T-helper 2 cell (primary cell): ENCODE measurements at places on chromosomes 3 and 15.

- DNase-seq: no peak
These were observed 15.5 kb downstream of the GLDN start for GRCh38 chr15:51356983-51357382.

DNA sequence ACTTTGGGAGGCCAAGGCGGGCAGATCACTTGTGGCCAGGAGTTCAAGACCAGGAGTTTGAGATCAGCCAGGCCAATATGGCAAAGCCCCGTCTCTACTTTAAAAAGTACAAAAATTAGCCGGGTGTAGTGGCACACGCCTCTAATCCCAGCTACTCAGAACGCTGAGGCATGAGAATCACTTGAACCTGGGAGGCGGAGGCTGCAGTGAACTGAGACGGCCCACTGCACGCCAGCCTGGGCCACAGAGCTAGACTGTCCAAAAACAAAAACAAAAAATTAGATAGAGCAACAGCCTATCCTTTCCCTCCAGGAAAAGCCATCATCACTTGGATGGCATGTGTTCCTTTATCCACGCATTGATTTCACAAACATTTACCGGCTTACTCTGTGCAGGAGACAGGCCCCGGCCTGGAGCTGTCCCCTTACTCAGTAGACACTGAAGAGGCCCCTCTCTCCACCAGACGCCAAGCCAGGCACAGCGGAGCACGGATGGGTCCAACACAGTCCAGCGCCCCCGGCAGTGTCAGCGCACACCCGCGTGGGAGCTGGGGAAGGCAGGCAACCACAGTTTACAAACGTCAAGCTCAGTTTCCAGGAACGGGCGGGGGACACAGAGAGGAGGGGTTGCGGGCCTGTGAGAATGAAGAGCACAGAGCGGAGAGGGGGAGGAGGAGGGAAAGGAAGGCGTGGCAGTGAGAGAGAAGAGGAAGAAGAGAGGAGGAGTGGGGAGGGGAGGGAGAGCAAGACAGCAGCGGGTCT is 3.1 kb downstream of the GP5 start:
- DNase-seq: peak; percentile 81

GRCh38 chr15:52527911-52528563 is 643 bp downstream of the MYO5A start:
- no peak for DNase-seq

GRCh38 chr3:156837115-156837514 is 11.0 kb downstream of the LEKR1 start:
- no peak for DNase-seq

DNA sequence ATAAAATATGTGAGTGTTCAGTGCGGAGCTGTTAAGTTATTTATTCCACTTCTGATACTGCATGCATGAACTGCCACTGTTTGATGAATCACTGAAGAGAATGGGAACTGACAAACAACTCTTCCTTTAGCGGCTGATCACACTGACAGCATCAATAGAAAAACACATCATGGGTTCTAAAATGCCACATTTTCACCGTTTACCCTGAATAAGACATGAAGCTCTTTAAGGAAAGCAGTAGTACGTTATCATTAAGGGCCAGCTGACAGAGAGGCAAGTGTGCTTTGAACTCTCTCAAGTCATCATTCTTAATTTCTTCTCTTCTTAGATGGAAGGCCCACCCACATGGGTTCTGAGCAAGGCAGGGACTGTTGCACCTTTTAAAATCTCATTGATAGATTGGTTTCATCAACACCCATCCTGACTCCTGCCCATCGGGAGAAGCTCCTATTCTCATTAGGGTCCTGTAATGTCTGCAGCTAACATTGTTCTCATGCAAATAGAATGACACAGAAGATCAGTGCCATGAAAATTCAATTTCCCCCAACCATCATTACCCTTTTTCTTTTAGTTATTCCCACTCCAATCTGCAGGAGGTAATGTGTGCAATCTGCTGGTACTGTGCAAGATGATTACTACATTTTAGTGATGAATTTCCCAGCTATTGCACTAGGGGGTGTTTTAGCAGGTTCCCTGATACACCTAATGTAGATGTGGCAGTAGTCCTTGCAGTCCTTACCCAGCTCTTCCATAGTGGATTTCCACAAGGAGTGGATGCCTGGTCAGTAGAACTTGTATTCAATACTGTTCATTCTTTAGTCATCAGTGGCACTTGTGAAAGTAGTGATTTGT is 119.1 kb downstream of the ROBO2 start:
- DNase-seq: no peak

- peak; percentile 83 for DNase-seq
These were observed 68.9 kb downstream of the SMAD3 start for GRCh38 chr15:67134067-67134838.

GRCh38 chr3:4600493-4600892 is 107.3 kb downstream of the ITPR1 start:
- no peak for DNase-seq

DNA sequence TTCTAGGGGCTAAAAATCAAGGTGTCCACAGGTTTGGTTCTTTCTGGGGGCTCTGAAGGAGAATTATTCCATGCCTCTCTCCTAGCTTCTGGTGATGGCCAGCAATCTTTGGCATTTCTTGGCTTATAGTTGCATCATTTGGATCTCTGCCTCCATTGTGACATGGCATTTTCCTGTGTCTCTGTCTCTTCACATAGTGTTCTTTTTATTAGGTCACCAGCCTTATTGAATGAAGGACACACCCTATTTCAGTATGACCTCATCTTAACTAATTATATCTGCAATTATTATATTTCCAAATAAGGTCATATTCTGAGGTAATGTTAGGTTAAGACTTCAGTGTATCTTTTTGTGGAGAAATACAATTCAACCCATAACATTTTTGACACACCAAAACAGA is 3.2 kb upstream of the GBE1 start:
- DNase-seq: no peak

- no peak for DNase-seq
These were observed 195.7 kb downstream of the EBLN2 start for GRCh38 chr3:73257186-73257585.

DNA sequence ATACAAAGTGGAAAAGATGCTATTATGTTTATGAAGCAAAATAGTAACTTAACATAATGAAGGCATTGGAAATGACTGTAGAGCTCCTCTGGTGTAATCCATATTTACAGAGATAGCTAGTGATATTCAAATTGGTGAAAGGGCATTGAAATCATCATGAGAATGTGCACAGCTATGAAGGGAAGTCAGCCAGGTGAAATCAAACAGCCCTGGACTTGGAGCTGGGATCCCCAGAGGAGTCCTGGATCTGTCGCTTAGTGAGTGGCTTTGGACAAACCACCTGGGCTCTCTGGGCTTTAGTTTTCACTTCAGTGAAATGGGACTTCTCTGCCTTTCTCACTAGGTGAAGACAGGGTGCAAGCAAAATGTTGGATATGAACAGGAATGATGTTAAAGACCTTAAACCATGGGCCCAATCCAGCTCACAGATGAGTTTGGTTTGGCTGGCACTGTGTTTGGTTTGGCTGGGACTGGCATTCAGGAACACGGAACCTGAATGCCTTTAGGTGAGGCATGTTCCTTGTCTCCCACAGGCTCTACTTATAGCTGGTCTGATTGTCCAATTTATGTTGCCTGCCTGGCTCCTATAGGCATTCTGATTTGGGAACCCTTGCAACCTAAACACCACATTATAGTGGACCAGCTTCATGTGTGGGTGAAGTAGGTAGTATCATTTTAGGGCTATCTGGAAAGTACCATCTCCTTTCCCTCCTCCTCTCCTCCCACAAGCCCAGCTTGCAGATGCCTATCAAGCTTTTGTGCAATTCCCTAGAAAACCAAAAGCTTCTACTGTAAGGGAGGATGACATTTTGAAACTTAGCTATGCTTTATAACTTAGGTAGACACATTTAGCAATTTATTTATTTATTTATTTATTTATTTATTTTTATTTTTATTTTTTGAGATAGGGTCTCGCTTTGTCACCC is 110.6 kb upstream of the TNFAIP8L3 start:
- no peak for DNase-seq

GRCh38 chr3:171556148-171556547 is 95.9 kb upstream of the TNIK start:
- no peak for DNase-seq

- no peak for DNase-seq
These were observed 426 bp upstream of the SUMF1 start for GRCh38 chr3:4467522-4467867.

DNA sequence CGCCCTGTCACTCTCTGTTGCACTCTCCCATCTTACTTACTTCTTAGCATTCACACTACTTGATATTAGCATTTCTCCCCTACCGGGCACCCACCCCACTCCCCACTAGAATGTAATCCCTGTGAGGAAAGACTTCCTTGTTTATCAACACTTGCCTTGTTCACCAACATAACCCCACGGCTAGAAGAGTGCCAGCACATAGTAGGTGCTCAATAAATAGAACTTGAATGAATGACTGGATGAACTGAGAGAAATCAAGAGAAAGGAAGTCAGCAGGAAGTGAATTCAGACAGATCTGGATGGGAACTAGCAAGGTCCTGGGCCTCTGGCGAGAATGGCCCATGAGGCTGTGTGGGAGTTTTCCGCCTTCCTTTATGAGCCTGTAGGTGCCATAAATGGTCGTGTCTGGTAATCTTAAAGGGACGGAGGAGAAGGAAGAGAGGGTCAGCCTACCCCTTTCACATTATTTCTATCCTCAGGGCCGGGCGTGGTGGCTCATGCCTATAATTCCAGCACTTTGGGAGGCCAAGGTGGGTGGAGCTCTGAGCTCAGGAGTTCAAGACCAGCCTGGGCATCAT is 42.4 kb upstream of the HERC1 start:
- DNase-seq: no peak

- no peak for DNase-seq
These were observed 31.1 kb downstream of the ATP2B2 start for GRCh38 chr3:10474275-10474646.

- no peak for DNase-seq
These were observed 40.2 kb upstream of the FAM107A start for GRCh38 chr3:58617338-58617761.
